ENCODE measurements at places on chromosomes 6 and 20.

- peak; percentile 54 for DNase-seq
These were observed 16.1 kb downstream of the BPIFB1 start for GRCh38 chr20:33299111-33299603.

GRCh38 chr6:95286874-95287273, 290.5 kb upstream of the MANEA start:
- no peak for DNase-seq

- DNase-seq, result no peak
These were observed 1.7 kb upstream of the CNKSR3 start for GRCh38 chr6:154512201-154512600.

- DNase-seq, result no peak
These were observed 62.3 kb upstream of the KCNQ5 start for GRCh38 chr6:72559555-72559954.

- no peak for DNase-seq
These were observed 234.8 kb upstream of the QKI start for GRCh38 chr6:163179721-163180120.

GRCh38 chr20:41154436-41155176, 17.3 kb downstream of the PLCG1 start:
- no peak for DNase-seq

DNA sequence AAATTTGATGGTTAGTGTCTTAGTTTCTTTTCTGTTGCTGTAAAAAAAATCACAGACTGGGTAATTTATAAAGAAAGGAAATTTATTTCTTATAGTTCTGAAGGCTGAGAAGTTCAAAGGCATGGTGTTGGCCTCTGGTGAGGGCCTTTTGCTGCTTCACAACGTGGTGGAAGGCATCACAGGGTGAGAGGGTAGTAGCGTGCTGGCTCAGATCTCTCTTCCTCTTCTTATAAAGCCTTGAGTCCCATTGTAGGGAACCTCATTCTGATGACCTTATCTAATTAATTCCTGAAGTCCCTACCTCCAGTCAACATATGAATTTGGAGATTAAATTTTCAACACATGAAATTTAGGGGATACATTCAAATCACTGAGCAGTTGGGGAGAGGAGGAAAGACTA, 62.0 kb downstream of the ARID1B start:
- DNase-seq, result no peak

DNA sequence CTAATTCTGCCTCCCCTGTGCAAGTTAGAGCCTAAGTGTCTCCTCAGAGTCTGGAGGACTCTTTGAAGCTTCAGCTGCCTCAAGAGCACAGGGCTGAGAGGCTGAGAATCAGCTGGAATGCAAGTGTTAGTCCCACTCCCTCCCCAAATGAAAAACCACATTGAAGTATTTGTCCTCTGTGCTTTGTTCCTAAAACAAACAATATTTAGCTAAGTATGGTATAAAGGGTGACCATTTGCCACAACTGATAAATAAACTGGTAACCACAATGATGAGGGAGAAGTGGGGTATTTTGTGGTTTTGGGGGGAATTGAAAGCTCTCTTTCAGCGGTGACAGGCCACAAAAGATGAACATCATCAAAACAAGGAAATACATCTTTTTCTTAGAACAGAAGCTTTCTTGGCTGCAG, 91.7 kb upstream of the HDDC2 start:
- no peak for DNase-seq

DNA sequence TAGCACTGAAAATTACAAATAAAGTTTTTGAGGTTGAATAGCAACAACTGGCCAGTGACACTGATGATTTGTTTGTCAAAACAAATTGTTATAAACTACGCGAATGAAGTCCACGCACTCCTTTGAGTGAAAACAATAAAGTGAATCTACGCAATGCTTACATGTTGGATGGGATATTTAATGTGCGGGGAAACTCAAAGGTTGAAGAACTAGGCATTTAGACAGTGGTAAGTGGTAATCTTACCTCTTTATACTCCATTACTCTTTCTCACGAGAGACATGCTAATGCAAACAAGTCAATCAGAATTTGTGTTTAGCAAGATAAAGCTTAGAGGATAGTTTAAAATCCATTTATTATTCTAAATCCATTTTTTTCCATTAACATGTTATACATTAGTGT, 606.4 kb downstream of the KHDRBS2 start:
- no peak for DNase-seq

GRCh38 chr6:133241901-133242636, 912 bp downstream of the EYA4 start:
- no peak for DNase-seq

DNA sequence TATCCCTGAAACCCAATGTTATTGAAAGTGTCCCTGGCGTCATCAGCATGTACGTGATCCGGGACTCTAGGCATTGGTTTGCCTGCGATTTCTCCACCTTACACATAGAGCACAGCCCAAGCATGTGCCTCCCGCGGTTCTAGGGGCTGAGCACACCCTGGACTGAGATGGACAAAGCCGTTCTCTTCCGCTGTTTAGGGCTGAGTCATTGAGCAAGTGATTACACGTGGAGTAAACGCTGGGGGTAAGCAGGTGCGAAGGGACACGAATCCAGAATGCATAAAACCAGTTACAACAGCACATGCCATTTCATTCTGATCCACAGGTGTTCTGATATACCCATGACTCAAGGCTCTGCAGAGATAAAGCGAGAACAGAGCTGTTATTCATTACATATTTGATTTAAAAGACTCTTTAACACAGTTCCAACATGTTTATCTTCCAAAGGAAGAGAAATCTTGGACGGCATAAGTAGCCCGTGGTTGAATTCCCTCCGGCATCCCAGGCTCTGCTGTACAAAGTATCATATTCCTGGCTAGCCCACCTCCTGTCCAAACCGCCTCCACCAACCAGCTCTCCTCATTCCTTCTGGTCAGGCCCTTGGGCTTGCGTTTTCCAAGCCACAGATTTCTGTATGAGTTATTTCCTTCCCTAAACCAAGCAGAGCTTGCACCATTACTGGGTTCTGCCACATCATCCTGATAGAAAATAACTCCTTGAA, 36.1 kb upstream of the THBS2 start:
- DNase-seq, result no peak

DNA sequence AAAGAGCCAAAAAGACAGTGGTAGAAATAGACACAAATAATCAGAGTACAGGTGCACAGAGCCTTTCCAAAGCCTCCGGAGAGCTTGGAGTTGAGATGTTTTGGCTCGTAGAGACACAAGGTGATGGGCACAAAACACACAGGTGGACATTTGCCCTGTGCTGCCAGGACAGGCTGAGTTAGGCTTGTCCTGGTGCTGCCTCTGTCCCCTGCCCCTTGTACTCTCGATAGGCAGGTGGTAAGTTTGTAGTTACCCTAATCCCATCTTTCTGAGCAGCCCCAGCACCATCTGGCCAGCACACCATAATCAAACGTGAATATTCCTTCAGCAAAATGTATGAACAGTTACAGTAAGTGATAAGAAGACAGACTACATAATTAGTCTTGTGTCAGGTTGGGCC, 95.5 kb downstream of the FOXC1 start:
- no peak for DNase-seq

DNA sequence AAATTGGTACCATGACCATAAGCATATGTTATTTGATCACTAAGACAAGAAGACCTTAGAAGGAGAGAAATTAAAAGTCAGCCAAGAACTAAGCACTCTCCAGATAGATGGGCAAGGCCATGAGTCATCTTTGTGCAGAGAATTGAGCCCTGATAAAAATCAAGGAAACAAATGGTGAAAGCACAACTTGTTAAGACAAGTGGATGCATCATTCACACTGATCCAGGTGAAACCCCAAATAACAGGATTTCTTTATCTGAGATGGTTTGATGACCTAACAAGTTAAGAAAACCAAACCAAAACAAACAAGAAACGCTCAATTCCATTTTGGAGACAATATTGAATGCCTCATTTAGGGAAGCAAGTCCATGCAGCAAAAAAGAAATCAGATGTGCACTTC, 121.6 kb downstream of the ADAT2 start:
- no peak for DNase-seq

GRCh38 chr20:48862279-48862678, 34.5 kb upstream of the PREX1 start:
- no peak for DNase-seq

- DNase-seq, result no peak
These were observed 52.6 kb downstream of the TRPC4AP start for GRCh38 chr20:35039846-35040489.

DNA sequence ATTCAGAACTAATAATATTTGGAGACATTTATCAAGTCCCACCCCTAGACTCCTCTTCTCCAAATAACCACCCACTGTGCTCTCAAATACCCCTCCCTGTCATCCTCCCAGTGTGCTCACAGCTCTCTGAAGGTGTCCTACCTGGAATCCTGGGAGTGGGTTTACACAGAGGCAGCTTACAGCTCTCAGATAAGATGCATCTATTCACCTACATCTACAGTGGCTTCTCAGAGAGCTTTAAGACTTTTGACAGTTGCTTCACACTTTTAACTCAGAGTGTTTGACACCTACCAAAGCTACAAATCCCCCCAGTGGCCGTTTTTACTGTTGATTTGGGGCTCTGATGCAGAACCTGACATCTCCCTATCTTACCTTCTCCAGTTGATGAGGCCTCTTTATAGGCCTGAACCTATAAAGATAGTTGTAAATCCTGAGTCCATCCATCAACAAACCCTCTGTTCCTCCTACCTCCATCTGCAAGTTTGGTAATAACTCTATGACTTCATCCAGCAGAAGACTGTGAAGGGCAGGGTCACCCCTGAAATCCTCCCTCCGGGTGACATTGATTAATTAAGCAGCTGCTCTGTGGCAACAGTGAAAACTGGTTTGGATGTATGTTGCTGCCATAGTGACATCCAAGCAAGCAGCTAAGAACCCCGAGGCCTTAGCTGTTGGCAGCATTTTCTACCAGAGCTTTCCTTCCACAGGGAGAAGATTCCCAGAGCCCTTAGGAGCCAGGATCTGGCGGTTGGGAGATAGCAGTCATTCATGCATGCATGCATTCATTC, 226.1 kb upstream of the RREB1 start:
- DNase-seq, result no peak

- DNase-seq, result no peak
These were observed 75.9 kb upstream of the LOC128125822 start for GRCh38 chr6:63496361-63496804.

GRCh38 chr6:142819603-142820337, 125.2 kb downstream of the HIVEP2 start:
- DNase-seq, result peak; percentile 35

- no peak for DNase-seq
These were observed 75.0 kb downstream of the IRF4 start for GRCh38 chr6:466564-466963.

DNA sequence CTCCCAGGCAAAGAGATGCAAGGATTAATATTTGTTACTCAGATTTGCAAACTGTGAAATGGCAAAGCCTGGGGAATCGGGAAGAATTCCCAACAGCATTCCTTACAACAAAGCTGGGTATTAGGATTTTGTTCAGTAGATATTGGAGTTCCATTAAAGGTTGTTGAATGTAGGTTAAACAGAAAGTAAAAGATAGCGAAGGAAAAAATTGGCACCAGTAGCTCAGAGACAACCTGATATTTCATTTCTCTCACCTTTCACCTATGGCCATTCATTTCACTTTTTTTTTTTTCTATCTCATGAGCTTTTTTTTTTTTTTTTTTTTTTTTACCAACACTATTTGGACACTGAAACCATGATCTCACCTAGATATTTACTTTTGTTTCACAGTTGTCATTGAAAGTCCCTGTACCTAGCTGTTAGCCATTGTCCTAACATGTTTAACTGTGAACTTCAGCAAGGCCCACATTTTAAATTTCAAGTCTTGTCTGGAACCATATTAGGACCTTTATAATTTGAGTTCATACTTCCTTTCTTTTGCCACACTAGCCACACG, 552.5 kb downstream of the HAO1 start:
- no peak for DNase-seq

DNA sequence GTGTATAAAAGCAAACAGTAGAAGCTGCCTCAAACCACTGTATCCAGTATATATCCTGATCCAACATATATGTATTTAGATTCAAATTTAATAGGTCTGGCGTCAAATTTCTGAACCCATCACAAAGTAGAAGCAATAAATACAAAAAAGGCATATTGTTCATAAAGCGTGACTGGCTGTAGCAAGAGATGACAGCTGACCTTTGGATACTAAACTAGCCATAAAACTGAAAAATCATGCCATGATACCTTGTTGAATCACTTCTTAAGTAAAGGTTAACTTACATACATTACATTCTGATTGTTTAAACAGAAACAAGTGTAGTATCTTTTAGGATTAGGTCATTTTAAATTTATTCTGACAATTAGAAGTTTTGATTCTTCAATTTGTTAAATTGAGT, 372.0 kb upstream of the FLRT3 start:
- no peak for DNase-seq

- DNase-seq, result no peak
These were observed 27.5 kb upstream of the AFDN start for GRCh38 chr6:167799033-167799821.

DNA sequence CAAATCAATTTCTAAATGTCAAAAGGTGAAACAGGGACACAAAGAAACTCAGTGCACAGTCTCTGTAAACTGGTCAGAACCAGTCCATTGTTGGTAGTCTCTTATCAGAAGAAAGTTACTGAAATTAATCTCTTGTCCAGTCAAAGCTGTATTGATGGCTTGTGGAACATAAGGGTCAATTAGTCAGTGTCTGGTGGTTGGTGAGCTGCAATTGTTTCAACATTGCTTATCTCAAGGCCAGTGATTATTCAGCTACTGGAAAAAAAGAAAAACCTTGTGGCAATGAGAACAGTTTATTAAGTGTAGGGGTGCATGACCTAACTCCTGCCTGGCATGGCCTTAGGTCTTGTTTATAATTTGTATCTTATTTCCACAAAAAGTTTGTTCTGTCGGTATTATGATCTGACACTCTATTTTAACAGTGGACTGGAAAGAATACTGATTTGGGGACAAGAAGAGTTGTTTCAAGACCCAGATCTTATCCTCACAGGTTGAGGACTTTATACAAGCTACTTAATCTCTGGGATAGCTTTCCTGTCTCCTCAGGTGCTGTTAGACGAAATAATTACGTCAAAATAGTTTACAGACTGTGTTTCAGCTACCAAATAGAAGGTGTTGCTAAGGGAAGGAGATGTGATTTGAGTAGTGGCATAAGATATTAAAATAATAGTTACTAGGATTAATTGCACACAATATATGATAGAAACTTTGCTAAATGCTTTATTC, 520.0 kb upstream of the IRAK1BP1 start:
- DNase-seq, result no peak

GRCh38 chr6:166449641-166450040, 66.9 kb upstream of the MPC1 start:
- no peak for DNase-seq

GRCh38 chr6:143592335-143592734, 80.8 kb upstream of the FUCA2 start:
- no peak for DNase-seq

DNA sequence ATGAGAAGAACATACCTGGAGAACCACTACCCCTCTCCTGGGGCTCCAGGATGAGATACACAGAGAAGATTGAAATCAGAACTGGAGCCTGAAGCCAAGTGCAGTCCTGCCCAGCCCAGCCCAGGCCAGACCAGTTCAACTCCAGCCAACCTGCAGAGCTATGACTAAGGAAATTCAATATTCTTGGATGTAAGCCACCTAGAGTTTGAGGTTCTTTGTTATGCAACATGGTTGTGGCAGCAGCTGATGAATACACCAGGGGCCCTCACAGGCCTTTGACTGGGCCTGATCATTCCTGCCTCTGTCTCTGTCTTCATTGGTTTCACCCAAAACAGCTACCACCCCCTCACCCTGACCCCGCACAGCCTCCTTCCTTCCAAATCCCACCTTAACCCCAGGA, 167.8 kb downstream of the LRFN2 start:
- no peak for DNase-seq

- no peak for DNase-seq
These were observed 1.9 kb downstream of the ACTL10 start for GRCh38 chr20:33668466-33669155.

Measured in T follicular helper cell (primary cell).